H1 (cell line): ENCODE measurements at places on chromosomes 7 and 10.

GRCh38 chr7:100476903-100477870 lies 1.8 kb downstream of the TSC22D4 start:
- DNase-seq: peak; percentile 80

GRCh38 chr10:10804998-10805740 lies 212.5 kb upstream of the CELF2 start:
- no peak for DNase-seq

DNA sequence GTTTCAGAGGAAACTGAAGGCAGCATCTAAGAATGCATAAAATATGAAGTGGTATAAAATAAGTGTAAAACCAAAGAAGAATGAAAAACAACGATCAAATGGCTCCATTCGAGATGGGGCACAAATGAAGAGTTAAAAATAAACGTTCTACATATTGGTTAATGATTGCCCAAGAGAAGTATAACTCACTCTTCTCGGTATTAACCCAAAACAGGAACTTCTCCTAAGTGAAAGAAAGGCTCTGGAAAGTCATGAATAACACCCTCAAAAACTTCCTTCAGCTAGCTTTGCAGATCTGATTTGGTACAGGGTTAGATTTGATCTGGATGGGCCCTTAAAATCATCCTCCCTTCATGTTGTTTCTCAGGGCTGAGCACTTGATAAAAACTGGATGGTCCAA lies 94.3 kb upstream of the ADO start:
- no peak for DNase-seq

DNA sequence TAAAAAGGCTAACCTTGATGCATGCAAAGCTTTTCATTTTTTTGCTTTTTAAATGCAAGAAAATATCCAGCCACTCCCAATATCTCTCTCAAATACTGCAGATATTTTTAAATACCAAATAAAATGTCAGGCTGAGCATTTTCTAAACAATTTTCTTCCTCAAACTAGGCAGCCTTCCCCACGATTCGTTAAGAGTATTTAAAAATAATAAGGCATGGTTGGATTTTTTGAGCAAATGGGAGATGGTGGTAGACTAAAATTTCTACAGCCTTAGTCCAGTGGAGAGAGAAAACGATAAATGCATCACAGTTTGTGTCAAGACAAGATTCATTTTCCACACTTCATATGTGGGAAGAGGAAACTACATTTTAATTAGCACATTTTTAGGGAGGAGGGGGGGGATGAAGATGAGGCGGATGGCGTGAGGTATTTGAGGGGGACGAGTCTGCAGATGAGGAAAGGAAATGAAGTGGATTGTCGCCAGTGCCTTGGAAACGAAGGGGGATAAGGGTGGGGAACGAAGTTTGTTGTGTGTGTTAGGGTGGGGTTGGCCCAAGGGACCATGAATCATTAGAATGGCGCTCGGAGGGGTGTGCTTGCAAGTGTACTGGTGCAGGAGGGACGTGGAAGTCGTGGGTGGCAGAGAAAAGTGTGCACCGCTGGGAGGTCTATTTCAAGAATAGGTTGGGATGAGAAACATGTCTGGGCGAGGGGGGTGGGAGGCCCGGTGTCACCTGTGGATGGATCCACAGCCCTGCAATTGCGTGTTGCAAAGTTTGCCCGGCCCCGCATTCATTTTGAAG lies 1.2 kb upstream of the ADD3 start:
- no peak for DNase-seq

GRCh38 chr10:25261558-25261957 lies 86.8 kb downstream of the GPR158 start:
- DNase-seq: no peak

- no peak for DNase-seq
Measured at GRCh38 chr7:87774690-87775089, 101.5 kb downstream of the SLC25A40 start.

DNA sequence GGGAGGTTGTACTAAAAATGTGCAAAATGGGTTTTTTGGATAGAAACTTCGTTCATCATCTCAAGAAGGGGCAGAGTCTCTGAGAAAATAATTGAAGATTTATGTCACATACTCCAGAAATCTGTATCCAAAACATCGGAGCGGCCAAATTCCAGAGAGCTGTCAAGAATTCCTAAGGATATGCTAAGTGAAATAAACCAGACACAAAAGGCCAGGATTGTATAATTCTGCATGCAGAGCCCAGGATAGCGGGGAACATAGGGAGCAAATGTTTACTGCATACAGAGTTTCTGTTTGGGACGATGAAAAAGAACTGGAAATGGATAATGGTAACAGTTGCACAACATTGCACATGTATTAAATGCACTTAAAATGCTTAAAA lies 224.2 kb upstream of the AUTS2 start:
- DNase-seq: no peak

- DNase-seq: no peak
Measured at GRCh38 chr10:11145495-11145855, 127.8 kb downstream of the CELF2 start.

DNA sequence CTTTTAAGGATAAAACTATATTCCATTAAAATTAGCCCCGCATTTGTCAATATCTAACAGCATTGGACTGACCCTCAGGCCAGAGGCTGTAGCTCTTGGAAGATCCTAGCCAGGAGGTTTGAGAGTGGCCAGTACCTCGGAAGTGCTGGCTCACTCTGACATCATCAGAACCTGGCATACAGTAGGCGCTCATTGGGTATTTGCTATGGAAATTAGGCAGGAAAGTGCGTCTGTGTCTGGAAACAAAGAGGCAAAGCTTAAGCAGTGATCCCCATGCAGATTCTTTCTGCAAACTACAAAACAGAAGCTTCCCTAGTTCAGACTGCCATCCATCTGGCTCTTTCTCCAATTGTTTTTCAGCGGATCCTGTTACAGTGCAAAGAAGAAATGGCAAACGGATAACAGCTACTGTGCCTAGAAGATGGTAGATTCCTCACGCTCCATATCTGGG lies 1.7 kb upstream of the PRKCQ start:
- DNase-seq: no peak

- DNase-seq: no peak
Measured at GRCh38 chr10:6231730-6232129, 29.0 kb downstream of the PFKFB3 start.

DNA sequence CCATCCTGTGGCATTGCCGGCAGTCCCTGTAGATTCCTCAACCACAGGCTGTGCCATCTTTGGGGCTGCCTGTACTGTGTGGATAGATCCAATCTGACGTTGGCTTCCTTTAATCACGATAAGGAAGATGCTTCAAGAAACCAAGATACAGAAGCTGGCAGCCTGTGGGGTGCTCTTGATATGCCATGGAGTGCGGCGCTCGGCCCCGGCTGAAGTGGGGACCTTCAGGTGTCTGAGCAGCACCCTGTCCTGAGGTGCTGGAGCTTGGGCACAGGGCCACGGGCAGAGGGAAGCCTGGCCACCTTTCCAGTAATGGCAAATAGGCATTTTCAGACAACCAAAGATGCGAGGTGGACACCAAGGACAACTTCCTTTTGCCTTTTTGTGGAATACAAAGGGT lies 139.5 kb downstream of the ACTR3B start:
- DNase-seq: no peak

- DNase-seq: no peak
Measured at GRCh38 chr7:65926588-65926987, 53.7 kb downstream of the VKORC1L1 start.

GRCh38 chr7:26649388-26649787 lies 215.0 kb downstream of the SKAP2 start:
- DNase-seq: no peak

DNA sequence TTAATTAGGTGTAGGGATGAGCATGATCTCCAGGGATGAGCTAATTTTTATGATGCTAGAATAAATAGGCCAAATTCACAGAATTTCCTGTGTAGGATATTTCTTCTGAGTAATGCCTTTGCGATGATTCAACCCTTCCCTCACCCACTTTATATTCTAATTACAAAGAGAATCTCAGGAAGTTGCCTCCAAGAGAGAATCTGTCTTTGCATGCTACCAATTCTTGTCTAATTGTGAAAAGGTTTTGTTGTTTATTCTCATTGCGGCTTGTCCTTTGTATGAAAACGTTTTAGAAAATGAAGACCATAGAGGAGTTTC lies 6.3 kb downstream of the C7orf57 start:
- DNase-seq: no peak

- no peak for DNase-seq
Measured at GRCh38 chr10:69624245-69624786, 5.7 kb upstream of the FAM241B start.

DNA sequence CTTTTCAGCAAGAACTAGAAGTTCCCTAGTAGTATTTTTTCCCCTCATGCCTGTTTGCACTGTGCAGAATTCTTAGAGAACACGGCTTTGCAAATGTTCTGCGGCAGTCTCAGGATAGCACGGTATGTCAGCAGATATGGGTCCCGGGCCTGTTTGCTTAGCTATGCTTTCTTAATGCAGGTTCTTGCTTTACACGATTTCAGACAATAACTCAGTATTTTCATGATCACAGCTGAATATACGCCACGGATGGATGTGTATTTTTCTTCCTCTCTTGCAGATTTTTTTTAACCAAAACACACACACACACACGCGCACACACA lies 137.3 kb downstream of the HECW1 start:
- DNase-seq: no peak

- DNase-seq: no peak
Measured at GRCh38 chr10:78597796-78598555, 470.8 kb upstream of the ZMIZ1 start.

DNA sequence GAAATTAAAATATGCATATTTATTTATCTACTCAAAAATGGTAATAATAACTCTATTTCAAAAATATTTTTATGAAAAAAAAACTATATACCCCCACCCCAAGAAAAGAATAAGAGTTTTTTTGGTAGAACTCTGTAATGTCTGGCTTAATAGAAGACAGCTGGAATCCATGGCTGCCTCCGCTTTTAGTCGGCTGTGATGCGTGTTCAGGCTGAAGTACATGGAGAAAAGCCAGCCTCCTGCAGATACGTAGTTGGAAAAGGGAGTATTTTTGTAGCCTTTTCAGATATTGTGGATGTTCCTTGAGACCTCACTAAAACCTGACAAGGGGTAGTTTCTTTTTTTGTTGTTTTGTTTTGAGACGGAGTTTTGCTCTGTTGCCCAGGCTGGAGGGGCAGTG lies 10.0 kb downstream of the FOXK1 start:
- no peak for DNase-seq

- no peak for DNase-seq
Measured at GRCh38 chr10:131676046-131676799, 224.6 kb upstream of the PPP2R2D start.

DNA sequence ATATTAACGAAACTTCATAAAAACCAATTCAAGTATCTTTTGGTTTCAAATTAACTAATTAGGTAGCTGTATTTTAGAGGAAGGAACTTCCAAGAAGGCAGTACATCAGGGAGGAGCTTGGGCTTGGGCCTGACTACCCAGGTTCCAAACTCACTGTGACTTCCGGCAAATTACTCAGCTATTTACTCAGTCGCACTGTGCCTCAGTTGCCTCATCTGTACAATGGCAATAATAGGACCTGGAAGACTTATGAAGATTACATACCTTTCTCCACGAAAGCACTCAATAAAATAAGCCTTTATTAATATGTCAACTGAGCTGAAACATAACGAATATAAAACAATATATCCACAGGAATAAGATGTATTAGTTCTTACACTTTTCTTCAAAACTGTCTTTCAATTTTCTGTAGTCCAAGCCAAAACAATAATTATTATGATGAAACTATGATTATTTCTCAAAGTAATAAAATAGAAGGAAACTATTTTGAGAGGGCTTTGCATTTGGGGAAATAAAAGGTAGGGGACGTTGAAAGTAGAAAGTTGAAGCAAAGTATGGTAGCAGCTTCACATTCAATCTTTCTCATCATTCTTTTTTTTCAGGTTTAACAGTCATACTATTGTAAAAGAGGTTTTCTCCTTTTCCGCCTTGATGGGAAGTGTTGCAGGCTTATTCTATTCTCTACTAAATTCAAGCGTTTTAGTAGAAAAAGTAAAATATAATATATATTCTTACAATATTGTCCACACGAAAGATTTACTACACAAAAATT lies 10.5 kb upstream of the EBLN1 start:
- no peak for DNase-seq

DNA sequence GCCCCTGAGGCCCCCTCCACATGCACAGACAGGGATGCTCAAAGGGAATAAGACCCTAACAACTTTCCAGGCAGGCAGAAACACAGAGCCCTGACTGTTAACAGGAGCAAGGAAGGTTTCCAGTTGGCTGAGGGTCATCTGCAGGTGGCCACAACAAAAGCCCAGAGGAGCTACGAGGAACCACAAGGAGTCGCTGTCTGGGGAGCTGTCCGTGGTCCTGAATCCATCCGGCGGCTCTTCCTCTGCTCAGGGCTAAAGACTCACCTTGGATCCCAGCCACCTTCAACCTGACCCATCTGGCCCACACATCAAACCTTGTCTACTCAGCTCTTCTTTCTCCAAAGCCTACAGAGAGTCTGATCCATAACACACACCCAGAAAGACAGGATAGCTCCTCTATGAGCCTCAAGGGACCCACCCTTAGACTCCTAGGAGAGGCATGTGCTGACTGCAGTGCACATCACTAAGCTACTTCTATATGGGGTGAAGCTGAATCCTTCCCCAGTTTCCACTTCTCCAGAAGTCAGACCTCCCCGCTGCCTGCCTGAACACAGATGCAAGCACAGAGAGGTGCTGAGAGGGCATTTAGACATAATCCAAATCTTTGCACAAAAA lies 104.0 kb downstream of the SLIT1 start:
- peak; percentile 63 for DNase-seq

DNA sequence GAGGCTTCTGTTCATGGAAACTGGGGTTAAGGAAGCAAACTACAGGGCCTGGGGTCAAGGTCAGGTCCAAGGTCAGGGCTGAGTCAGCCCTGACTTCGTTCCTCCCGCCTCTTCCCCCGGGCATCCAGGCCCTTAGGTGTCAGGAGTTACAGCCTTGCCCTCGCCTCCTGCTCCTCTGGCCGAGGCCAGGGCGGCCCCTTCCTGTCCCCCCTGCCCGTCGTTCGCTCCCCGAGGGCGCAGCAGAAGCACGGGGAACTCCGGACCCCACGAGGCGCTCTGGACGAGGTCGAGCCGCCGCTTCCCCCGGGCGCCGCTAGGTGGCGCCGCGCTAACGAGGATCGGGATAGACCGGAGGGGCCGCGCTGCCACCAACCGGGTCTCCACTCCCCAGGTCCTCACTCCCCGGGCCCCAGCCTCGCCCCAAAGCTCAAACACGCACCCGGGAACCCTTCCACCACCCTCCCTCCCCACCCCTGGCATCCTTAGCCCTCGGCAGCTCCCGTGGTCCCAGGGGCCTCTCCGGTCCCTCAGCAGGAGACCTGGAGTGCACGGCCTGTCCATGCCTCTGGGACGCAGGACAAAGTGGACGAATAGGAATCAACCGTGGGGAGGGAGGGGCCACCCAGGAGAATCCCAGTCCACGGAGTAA lies 59.2 kb upstream of the MYL10 start:
- DNase-seq: peak; percentile 98

DNA sequence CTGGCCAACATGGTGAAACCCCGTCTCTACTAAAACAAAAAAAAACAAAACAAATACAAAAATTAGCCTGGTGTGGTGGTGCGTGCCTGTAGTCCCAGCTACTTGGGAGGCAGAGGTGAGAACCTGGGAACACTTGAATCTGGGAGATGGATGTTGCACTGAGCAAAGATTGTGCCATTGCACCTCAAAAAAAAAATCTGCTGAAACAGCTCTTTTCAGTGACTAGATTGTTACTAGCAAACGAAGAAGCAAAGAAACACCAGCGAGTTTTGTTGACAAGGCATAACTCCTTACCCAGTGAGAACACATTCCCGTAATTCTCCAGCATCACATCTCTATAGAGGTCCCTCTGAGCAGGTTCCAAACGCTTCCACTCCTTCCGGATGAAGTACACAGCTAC lies 6.7 kb downstream of the ZNF3 start:
- DNase-seq: no peak
